CD14-positive monocyte (primary cell): ENCODE measurements at places on chromosomes 13 and 19.

GRCh38 chr13:111629926-111630325 lies 309.5 kb downstream of the TEX29 start:
- no peak for DNase-seq

DNA sequence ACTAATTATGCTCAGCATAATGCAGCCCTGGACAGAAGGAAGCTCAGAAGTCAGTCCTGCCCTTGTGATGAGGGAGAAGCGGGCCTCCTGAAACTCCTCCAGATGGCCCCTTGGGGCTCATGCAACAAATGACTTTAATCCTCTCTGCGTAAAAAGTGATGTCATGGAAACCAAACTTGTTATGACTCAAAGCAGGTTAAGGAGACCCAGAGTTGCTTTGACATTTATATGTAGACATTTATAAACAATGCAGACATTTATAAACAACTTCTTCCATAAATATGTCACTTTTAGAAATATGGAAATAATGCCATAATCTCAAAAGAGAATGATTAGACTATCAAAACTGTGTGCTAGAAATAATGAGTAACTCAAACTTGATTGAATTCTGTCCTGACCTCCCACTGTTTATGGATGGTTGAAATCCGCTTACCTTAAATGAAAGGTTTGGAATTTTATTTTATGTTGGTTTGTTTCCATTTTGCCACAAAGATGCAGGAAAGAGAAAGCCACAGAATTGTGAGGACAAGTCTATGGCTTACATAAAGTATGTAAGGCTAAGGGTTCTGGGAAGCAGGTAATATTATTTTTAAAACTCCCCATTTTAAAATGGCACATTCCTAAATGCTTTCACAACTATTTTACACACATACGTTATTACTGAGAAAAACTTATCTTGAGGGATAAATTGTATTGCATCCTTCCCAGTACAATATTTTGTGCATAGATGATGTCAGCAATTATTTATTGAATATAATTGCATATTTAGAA lies 73.7 kb downstream of the CYSLTR2 start:
- no peak for DNase-seq

DNA sequence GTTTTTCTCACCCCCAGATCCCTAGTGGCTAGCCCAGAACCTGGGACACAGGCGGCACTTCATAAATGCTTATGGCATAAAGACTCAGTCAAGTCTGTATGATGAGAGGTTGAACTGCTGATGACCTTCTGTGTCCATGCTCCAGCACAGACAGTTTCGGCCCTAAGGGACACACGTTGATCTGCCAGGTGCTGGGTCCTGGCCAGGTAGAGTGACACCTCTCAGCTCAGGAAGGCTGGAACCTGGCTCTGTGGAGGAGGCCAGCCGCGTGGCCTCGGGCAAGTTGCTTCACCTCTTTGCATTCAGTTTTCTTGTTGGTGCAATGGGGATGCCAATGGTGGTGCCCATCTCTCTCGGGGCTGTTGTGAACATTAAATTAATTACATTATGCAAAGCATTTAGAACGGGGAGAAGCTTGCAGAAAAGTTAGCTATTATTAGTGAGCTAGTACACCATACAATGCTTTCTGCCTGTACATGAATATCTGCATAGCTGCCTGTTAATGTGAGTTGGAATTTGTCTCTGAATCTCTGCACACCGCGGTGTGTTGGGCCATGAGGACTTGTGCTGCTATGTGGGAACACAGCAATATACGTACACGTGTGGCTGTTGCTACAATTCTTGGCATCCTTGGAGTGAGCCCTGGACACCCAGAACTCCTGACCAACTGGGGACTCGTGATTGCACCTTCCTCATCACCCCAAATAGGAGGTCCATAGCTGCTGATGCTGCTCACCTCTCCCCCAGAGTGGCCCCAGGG lies 8.4 kb downstream of the GADD45B start:
- DNase-seq, result no peak

DNA sequence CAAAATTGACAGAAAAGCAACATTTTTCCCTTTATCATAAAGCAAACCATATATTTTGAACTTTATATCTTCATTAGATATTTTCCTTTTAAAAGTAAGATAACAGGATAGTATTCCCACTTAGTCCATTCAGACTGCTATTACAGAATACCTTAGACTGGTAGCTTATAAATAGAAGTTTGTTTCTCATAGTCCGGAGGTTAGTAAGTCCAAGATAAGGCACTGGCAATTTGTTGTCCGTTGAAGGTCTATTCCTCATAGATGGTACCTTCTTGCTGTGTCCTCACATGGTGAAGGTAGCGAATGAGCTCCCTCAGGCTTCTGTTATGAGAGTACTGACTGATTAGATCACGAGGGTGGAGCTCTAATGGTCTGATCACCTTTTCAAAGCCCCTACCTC lies 70.4 kb downstream of the ZMYM2 start:
- DNase-seq, result no peak

- no peak for DNase-seq
These were observed 45.3 kb upstream of the TRPC4 start for GRCh38 chr13:37914781-37915391.

GRCh38 chr19:23314505-23315251 lies 64.5 kb upstream of the ZNF724 start:
- no peak for DNase-seq

- no peak for DNase-seq
These were observed 12.4 kb upstream of the BBC3 start for GRCh38 chr19:47243364-47243775.

DNA sequence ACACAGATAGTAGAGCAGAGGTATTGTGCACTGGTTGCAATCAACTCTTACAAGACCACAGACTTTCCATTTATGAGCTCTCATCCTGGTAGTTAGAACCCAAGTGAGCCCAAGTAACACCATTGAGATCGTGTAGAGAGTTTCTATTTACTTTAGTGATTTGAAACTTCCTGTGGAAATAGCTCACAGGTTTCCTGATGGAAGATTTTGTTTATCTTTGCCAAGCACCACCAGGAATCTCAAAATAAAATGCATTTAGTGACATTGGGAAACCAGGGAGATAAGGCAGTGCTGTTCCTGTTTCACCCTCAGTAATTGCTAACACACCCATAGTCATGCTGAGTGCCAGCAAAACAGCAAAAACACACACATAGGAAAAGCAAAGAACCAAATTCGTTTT lies 102.5 kb downstream of the FLT1 start:
- DNase-seq, result no peak

DNA sequence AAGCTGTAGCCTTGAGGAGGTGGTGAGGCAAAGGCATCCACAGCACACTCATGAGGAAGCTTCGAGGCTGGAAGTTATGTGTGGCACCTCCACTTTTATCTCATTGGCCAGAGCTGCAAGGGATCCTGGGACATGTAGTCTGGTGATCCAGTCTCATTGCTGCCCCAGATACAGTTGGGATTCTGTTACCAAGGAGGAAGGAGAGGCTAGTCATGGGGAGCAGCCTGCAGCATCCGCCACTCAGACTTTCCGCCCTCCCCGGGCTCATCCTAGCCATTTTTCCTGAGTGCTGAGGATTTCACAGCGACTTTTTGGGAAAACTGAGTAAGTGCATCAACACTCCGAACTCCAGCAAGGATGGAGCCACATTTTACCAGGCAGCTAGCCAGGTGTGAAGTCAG lies 74.4 kb downstream of the DPF1 start:
- DNase-seq, result no peak

DNA sequence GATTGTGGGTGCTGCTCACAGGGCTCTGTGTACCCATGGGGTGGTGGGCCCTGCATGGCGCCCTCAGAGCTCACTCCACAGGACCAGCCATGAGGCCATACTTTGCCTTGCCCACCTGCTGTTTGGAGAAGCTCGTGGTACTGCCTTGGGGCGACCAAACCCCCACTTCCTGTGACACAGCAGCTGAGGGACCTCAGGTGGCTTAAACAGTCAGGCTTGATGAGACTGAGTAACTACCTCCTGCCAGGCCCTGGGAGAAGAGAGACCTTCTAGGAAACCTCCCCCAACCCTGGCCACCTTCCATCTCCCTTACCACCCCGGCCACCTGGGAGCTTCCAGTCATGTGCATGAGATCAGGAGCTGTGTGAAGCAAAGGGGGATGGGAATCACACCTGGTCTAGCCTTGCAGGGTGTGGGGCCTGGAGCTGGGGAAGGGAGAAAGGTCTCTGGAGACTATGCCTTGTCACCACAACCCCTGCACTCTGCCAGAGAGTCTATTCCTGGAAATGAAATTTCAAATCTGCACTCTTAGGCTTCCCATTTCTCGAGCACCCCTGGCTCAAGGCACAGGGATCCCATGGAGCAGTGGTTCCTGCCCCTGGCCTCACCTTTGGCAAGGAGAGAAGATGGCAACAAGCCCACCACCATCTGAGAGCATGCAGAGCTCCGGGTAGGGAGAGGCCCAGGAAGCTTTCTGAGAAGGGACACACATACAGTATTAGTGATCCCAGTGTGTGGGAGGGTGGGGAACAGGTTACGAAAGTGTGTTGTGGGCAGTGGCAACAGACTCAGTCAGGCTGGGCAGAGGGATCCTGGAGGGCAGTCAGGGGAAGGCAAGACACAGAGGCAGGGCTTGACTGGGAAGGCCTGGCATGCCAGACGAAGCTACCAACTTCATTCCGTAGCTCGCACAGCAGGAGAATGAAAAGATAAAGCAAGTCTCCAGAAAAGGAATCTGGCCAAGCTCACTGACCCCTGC lies 125.0 kb downstream of the URI1 start:
- no peak for DNase-seq

- no peak for DNase-seq
These were observed at the start of gene PDE4A for GRCh38 chr19:10420444-10421239. Gene PDE4A, plus strand, starts transcription at chr19:10420538. Its CDS starts 227 bp downstream, at chr19:10420765.

- DNase-seq, result peak; percentile 35
These were observed 231.7 kb downstream of the GGACT start for GRCh38 chr13:100356889-100357288.

DNA sequence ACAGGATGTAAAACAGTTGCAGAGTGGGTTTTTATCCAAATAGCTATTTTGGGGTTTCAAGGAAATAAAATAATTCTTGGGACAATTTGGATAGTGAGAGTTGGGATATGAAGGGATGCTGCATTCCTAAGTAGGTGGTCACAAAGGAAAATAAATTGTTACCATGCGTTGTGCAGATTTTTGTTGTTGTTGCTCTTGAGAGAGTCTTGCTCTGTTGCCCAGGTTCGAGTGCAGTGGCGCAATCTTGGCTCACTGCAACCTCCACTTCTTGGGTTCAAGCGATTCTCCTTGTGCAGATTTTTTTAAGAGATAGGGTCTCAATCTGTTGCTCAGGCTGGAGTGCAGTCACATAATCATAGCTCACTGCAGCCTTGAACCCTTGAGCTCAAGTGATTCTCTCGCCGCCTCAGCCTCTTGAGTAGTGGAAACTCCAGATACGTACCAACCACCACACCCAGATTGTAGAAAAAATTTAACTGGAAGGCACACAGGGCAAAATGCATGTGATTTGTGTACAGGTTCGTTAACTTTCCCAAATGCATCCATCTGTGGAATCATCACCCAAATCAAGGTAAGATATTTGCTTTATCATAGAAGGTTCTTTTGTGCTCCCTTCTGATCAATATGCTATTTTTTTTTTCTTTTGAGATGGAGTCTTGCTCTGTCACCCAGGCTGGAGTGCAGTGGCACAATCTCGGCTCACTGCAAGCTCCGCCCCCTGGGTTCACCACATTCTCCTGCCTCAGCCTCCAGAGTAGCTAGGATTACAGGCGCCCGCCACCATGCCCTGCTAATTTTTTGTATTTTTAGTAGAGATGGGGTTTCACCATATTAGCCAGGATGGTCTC lies 16.0 kb downstream of the SLC1A5 start:
- DNase-seq, result no peak

- no peak for DNase-seq
These were observed 16.9 kb upstream of the TEX29 start for GRCh38 chr13:111303559-111303958.

GRCh38 chr13:72541674-72542073 lies 185.8 kb downstream of the MZT1 start:
- no peak for DNase-seq

DNA sequence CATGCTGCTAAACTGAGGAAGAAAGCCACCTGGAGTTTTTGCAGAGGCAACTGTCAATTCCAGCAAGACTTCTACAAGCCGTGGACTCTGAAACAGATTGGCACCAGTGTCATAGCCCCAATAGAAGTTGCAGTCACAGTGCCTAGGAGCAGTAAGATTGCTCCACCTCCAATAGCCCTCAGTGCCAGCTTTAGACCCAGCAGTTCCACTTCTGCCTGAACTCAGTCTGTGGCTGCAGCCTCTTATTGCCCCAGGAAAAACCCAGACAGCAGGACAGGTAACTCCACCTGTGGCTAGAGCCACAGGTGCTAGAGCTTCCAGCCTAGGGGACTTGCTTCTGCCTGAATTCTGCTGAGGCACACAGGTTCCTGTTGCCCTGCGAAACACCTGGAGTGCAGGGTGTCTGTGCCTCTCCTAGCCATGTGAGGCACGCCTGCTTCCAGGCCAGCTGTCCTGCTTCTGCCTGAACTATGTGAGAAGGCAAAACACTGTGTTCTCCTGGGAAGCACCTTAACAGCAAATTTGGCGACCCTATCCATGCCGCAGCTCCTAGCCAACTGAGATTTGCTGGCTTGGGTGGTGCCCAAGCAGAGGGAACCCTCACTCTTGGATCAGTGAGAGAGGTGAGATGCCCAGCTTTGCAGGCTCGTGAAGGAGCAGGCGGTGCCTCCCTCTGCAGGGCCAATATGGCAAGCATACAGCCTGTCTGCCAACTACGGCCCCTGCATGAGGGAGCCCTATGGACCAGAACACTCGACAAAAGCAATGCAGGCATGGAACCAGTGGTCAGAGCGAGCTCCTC lies 607.6 kb downstream of the PCDH17 start:
- DNase-seq, result no peak
